Progenitor cell of endocrine pancreas (in vitro differentiated cells): ENCODE measurements at places on chromosomes 6 and 20. TPM values are rescaled to one million over a fixed set of nuclear protein-coding genes. Genes with fewer than 3 reads are reported as not detected.

LKAAEAR1 gene
- not detected in 2 replicates for total RNA-seq

DNA sequence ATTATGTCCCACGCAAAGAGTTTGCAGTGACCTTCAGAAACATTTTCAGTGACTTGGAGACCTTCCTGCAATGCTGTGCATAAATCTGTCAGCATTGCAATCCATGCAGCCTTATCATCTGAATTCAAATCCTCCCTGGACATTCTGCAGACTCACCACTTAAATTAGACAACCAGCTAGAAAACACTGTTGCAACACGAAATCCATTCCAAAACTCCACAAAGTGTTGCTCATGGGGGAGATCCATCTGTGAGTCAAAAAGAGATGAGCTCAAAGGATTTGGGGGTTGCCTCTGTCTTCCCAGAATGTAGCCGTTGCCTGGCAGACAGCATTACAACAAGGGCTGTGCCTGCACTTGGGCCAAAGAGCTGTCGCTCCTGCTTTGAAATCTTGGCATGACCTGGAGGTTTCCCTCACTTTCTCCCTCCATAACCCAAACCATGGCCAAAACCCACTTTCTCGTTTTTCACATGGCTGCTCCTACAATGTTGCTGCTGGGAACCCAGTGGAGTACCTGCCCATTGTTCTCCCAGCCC, 163.5 kb upstream of the CDYL start:
- DNase-seq: no peak
- H3K4me1 ChIP-seq: peaks cover 8% of the 10 kb centered on the region
- H3K27me3 ChIP-seq: peaks cover 4% of the 10 kb centered on the region
- no peak overlapping the region for H3K4me3 ChIP-seq

DNA sequence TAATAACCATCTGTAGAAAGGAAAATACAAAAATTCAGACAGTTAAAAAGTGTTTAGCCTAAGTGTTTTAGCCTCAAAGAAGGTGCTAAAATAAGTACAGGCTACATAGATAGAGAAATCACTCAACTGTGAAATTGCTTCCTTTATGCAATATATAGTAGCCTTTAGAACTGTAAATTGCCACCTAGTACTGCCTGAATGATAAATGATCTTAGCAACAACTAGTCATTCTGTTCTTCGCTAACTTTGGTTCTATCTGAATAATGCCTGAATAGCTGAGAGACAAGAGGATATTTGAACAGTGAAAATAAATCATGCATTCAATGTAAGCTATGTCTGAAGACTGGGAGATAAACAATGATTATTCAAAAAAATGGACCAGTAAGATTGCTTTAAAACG, 603.3 kb upstream of the PTCHD4 start:
- no peak for DNase-seq
- no peaks in the 10 kb centered on the region for H3K36me3 ChIP-seq
- H3K27ac ChIP-seq: no peak overlapping the region
- no peaks in the 10 kb centered on the region for H3K27me3 ChIP-seq

BTN1A1 gene
- 1.5 and 1.6 TPM in 2 replicates for total RNA-seq

GTF3C6 gene
- 93.9 and 94.2 TPM in 2 replicates for total RNA-seq

GRCh38 chr6:127992144-127992543, 91.3 kb upstream of the THEMIS start:
- H3K4me3 ChIP-seq: no peak overlapping the region
- no peak overlapping the region for H3K27ac ChIP-seq
- no peaks in the 10 kb centered on the region for H3K4me1 ChIP-seq
- peaks cover 4% of the 10 kb centered on the region for H3K36me3 ChIP-seq
- H3K27me3 ChIP-seq: no peaks in the 10 kb centered on the region
- DNase-seq: no peak
